ENCODE measurements at places on chromosomes 7 and 10. TPM values are rescaled to one million over a fixed set of nuclear protein-coding genes. Genes with fewer than 3 reads are reported as not detected.

DPYSL4 gene
- total RNA-seq = 0.21 TPM

DNA sequence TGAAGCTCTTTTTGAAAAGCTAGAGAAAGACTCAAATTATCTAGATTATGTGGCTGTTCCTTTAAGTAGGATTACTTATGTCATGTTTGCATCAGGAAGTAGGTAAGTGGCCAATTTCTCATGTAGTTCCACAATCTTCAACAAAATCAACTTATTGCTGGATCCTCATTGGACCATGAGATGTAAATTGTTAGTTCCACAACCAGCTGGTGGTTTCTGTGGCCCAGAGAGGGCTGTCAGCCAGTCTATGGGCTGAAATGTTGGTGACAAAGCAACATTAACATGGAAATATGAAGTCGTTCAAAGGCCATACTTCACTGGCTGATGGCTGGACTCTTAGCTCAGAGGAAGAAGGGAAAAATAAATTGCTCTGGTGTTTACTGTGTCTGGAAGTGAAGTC, 157.9 kb downstream of the PLXDC2 start:
- no peak for DNase-seq

- DNase-seq = no peak
Observed at GRCh38 chr10:97307441-97307840, 11.6 kb upstream of the FRAT1 start.

- DNase-seq = peak; percentile 65
Observed at GRCh38 chr10:100872034-100872791, 40.5 kb upstream of the SLF2 start.

DNA sequence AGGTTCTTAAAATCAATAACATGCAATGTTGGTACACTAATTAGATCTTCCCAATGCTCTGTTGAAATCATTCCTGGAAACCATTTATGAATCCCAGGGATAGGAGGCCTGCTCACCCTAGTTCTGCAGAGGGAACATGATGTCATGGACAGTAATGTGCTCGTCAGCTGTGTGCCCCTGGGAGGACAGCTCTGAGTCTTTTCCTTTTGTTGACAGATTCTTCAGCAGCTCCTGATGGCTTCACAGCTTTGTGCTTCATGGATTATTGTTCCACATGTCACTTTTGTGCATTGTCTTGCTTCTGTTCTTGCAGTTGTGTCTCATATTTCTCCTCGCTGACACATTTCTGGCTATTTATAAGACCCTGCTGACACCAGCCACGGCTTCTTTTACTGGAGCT, 367.5 kb downstream of the CCSER2 start:
- DNase-seq = no peak

DNA sequence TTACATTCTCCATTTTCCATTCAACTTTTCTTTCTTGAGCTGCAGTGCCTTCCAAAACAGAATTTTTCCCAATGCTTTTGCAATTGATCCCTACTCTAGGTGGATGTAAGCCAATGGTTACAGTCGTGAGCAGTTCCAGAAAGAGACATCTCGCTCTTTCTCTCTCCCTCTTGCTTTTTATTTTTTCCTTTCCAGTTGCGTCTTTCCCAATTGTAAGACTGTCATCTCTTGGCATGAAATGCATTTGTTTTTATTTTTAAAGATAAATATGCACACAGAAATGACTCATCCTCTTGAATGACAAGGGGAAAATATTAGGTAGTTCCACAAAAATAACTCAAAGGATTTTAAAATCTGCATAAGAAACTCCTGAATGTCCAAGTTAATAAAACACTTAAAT, 25.1 kb downstream of the GLI3 start:
- DNase-seq = no peak

GRCh38 chr10:126674741-126675515, 4.4 kb upstream of the C10orf90 start:
- DNase-seq = no peak

DNA sequence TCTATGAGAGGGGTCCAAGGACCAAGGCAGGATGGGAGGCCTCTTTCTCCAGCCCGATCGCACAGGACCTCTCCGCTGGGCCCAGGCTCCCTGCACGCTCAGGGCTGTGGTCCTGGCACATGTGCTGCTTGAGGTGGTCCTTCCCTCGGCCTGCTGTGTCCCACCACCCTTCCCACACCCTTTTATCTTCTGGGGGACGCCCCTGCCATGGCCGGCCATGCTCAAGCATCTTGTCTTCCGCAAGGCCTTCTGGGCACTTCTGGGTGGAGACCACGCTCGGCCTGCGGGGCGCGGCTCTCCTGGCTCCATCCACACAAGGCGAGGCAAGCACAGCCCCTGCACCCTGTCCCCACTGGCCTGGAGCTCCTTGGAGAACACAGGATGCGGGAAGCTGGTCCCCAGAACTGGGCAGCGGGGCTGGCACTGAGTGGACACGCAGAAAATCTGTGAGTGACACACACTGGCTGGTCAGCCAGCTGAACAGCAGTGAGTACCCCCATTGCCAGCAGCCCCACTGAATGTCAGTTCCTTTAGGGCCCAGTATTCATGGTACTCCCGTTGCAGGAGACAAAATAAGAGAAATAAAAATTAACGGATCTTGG, 115.9 kb downstream of the TCERG1L start:
- DNase-seq = no peak

STK32C gene
- 20.7 TPM for total RNA-seq

DNA sequence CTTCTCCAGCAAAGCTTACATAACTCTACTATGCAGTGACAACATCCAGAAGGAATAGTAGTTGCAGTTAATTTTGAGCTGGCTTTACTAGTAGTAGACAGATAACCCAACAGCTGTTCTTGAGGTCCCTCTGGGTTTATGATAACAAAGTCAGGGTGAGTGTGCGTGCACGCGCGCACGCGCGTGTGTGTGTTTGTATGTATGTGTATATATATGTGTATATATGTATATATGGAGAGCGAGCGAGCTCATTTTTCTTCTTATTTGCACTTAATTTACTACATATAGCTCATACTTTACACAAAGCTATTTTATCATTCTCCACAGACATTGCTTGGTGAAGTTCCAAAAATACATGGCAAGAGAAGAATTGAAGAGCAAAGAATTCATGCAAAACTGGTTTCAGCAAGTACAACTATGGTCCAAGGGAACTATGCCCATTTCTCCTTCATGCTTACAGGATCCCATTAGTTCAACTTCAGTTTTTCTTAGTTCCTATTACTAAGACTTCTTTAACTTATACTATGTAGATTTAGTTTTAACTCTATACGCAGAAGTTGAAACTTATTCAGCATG, 105.9 kb upstream of the TMEM168 start:
- DNase-seq = no peak

ANXA8L1 gene
- 31.7 TPM for total RNA-seq

- DNase-seq = no peak
Observed at GRCh38 chr7:3712841-3713240, 411.8 kb downstream of the SDK1 start.

HDAC9 gene
- 11.3 TPM for total RNA-seq

SAMD9L gene
- 3.9 TPM for total RNA-seq

- DNase-seq = no peak
Observed at GRCh38 chr10:131099028-131099726, 212.3 kb downstream of the TCERG1L start.

ZNF804B gene
- total RNA-seq = not detected

GRCh38 chr7:29381206-29382094, 182.2 kb upstream of the PRR15 start:
- DNase-seq = peak; percentile 60

DNA sequence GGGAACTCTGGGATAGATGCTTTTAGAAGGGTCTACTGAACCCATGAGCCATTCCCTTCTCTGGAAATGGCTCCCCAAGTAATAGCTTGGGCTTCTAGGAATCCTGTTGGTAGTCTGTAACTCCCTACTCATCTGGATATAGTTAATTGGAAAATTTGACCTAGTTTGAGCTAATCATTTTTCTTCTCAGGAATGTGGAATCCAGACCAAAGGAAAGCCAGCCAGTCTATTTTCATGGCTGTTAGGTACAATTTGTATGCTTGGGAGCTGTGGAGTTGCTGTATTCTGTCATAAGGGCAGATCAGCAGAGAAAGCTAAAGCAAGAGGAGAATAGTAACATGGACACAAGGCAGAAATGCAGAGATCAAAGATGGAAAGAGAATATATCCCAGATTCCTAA, 71.6 kb upstream of the C1GALT1 start:
- no peak for DNase-seq

- DNase-seq = no peak
Observed at GRCh38 chr7:103944230-103944900, 45.1 kb downstream of the RELN start.

- no peak for DNase-seq
Observed at GRCh38 chr10:4527281-4527970, 298.6 kb upstream of the AKR1E2 start.
